Caki2 (cell line): ENCODE measurements at places on chromosomes 1 and 21. TPM values are rescaled to one million over a fixed set of nuclear protein-coding genes. Genes with fewer than 3 reads are reported as not detected.

The SPRR1A gene
- total RNA-seq, result not detected in 2 replicates

The MXRA8 gene
- not detected in 2 replicates for total RNA-seq

GRCh38 chr1:186738926-186739325 is 58.7 kb upstream of the PTGS2 start:
- DNase-seq, result no peak

GRCh38 chr1:223097713-223098112 is 45.3 kb downstream of the TLR5 start:
- no peak for DNase-seq

- no peak for DNase-seq
Measured at GRCh38 chr1:34166625-34167361, 1.8 kb upstream of the CSMD2 start.

DNA sequence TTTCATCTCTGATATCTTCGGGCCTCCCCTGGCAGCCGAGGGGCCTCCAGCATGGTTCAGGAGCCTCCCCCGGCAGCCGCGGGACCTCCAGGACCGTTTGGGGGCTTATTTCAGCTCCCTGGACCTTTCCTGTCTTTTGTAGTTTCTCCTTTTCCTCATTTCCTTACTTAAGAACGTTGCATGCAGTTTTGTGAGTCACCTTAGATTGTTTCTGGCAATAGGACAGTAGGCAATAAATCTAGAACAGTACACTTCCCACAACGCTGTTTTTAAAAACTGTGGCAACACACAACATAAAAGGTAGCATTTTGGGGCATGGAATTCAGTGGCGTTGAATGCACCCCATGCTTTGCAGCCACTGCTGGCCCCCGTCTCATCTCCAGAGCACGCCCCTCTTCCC is 24.4 kb downstream of the FAAP20 start:
- DNase-seq, result no peak

The SH2D1B gene
- not detected in 2 replicates for total RNA-seq

The C8B gene
- not detected in 2 replicates for total RNA-seq

The SFPQ gene
- total RNA-seq, result 206 and 247 TPM in 2 replicates

The RSPH1 gene
- total RNA-seq, result 0.32 and 2.6 TPM in 2 replicates

GRCh38 chr1:230851291-230851691 is 17.0 kb downstream of the C1orf198 start:
- peak; percentile 53 for DNase-seq

DNA sequence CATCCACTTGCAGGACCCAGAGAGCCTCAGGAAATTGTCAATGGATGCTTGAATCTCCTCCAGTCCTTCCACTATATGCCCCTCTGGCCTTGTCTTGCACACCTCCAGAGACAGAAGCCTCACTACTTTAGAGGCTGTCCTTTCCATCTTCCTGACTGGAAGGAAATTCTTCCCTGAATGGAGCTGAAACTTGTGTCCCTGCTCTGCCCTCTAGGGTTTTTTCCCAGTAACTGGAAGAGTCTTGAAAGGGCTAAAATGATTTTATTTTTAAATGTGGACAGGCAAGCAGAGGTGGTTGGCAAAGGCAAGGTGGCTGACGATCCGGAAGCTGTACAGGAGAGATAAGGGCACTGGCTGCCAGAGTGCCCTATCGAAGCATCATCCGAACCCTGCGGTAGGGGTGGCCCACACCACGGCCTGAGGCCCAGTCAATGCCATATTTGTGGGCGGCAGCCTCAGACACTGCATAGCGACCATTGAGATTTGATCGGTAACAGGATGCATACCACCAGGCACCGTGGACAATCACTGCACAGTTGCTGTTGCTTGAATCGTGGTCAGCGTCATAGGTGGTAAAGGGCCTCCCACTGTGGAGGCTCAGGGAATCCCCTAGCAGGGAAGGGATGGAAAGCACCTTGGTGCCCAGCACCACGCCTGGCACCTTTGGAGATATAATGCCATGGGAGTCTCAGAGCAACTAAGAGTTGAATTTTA is 2.3 kb upstream of the MAP3K6 start:
- DNase-seq, result no peak

The GJA5 gene
- total RNA-seq, result not detected in 2 replicates

The CELSR2 gene
- 4.6 and 4.8 TPM in 2 replicates for total RNA-seq

DNA sequence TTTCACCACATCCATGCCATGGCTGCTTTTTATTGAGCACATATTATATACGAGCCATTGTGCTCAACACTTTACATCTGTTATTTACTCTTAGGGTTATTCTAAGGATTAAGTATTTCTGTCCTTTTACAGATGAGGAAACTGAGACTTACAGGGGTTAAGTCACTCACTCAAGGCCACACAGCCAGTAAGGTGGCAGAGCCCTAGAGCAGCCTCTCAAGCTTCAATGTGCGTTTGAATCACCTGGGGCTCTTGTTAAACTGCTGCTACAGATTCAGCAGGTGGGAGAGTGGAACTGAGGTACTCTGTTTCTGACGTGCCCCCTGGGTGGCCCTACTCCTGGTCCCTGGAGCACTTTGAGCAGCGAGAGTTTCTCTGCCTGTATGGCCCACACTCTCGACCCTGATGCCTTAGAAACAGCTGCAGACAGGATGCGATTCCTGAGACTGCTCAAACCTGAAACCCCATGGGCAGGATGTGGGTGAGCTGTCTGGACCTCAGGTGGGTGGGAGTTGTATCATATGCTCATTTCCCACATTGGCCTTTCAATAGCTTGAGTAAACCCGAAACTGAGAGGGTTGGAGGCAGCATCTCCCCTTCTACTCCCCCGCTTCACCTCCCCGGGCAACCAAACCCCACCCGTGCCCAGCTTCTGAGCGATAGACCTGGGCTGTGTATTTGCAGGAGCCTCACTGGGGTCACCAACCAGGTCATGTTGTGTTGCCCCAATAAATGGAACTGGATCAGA is 59.3 kb downstream of the MAN1C1 start:
- no peak for DNase-seq

GRCh38 chr21:44259082-44259705 is 2.5 kb downstream of the DNMT3L start:
- no peak for DNase-seq

GRCh38 chr1:230175839-230176238 is 108.8 kb downstream of the GALNT2 start:
- no peak for DNase-seq

DNA sequence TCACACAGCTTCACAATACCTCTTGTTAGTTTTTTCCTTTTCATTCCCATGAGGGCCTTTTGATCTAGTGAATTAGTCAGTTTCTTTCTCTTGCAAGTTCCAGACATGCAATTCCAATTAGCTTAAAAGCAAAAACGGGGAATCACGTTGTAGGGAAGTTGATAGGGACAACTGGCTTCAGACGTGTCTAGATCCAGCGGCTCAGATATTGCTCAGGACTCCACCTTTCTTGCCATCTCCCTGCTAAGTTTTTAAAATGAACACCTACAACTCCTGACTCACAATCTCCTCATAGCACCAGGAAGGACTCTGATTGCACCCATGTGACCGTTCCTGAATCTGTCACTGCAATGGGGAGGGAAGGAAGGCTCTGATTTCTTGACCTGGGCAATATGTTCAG is 63.8 kb upstream of the ARHGAP29 start:
- no peak for DNase-seq

The DNM3 gene
- 1.7 TPM in 1 of 2 replicates, not detected in the other for total RNA-seq

DNA sequence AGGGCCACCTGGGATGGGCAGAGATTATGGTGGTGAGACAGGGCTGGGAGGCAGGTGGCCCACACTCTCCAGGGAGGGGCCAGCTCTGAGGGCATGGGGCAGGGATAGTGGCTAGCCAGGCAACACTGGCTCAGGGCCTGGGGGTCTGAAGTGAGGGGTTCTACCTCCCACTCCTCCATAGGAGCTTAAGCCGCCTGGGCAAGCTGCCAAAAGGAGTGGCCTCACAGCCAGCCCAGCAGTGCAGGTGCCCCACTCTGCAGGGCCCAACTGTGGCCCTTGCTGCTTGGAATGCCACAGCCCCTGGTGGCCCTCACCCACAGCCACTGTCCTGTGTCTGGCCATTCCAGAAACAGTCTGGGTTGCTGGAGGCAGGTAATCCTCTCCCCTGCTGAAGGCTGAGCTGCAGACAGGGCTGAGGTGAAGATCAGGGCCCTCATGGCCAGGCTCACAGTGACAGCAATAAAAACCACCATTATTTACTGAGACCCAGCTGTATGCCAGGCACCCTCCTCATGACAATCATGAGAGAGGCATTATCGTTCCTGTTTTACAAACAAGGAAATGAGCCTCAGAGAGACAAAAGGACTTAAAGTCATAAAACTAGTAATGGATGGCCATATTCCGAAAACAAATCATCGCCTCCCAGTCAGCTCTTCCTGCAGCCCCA is 31.0 kb downstream of the KIF21B start:
- DNase-seq, result no peak

DNA sequence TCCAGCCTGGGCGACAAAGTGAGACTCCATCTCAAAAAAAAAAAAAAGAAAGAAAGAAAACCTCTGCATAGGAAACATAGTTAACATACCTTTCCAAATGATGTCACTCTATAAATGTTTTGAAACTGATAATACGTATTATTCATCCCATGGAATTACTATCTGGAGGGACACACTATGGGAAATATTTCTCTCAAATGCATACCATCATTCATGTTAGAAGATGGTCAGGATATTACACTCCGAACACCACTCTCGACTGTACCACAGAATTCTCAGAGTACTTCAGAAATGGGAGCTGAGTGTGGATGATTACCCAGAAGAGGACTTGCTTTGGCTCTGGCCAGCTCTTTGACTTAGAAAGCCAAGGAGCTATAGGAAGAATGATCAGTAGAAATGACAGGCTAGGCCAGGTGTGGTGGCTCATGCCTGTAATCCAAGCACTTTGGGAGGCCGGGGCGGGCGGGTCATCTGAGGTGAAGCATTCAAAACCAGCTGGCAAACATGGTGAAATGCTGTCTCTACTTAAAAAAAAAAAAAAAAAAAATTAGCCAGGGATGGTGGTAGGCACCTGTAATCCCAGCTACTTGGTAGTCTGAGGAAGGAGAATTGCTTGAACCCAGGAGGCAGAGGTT is 5.2 kb upstream of the LIN28A start:
- no peak for DNase-seq

DNA sequence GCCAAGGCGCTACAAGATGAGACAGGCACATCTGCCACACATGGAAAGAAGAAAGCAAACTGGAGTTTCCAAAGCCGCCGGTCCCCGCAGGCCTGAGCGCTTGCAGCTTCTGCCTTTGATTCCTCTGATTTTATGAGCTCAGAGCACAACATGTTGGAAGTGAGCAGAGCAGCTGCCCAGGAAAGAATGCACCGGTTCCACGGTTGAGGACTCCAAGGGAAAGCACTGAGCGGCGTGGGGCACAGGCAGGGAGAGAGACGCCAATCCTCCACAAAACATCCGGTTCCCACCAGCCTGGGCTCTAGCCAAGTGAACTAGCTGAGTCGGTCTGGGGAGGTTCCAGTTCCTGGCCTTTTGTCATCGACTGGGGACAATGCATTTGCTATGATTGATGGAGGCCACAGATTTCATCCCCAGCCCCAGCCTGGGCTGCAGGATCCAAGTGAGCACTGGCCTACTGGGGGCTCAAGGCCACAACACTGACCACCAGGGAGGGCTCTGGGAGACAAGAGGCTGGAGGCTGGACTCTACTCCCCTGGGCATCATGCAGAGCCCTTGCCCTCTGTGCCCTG is 253.1 kb upstream of the IRF2BP2 start:
- peak; percentile 51 for DNase-seq

GRCh38 chr1:205013683-205014367 is 29.2 kb upstream of the CNTN2 start:
- no peak for DNase-seq
